ENCODE measurements at places on chromosomes 13 and 19.

DNA sequence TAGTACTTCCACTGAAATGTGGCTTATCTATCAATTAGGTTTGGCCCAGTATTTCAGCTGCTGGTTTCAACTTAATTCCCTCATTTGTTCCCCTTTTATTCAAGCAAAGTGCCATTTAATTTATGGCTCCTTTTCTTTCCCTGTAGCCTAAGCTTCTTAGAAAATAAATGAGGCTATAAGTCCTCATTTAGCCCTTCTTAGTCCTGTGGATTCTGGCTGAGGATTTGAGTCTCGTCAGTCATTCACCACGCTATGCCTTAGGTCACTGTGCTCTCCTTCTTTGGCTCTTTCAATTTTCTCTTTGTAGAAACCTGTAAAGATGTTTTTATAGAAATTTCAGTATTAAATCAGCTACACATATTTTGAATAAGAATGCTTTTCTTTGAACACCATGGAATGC lies 579.1 kb downstream of the GPC6 start:
- DNase-seq, result no peak

DNA sequence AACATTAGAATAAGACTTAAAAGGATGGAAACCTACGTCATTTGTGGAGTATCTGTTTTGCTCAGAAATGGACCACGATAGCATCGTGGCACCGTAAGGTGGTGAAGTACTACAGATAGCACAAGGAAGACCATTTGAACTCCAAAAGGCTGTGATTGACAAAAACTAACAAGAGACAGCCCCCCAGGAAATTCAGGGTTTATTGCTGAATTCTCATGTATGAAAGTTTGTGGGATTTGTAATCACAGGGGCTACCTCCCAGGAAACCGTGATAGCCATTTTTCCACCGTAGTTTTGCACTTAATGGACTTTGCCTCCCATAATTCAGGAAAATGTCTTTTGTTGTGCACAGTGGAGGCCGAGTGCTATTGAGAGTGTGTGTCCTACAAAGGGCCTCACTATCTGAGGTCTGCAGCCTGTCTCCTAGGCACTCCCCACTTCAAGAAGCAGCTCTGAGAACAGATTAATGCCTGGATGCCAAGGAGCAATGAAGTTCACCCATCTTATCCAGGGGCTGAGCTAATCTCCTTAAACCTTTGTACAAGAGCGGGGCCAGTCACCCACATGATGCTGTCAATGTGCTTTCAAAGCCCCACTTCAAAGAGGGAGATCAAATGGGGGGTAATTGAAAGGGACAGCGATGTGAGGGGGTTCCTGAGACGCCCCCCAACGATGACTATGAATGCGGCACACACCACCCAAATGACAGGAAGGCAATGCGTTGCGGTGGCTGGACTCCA lies 182.6 kb downstream of the COL4A1 start:
- no peak for DNase-seq

DNA sequence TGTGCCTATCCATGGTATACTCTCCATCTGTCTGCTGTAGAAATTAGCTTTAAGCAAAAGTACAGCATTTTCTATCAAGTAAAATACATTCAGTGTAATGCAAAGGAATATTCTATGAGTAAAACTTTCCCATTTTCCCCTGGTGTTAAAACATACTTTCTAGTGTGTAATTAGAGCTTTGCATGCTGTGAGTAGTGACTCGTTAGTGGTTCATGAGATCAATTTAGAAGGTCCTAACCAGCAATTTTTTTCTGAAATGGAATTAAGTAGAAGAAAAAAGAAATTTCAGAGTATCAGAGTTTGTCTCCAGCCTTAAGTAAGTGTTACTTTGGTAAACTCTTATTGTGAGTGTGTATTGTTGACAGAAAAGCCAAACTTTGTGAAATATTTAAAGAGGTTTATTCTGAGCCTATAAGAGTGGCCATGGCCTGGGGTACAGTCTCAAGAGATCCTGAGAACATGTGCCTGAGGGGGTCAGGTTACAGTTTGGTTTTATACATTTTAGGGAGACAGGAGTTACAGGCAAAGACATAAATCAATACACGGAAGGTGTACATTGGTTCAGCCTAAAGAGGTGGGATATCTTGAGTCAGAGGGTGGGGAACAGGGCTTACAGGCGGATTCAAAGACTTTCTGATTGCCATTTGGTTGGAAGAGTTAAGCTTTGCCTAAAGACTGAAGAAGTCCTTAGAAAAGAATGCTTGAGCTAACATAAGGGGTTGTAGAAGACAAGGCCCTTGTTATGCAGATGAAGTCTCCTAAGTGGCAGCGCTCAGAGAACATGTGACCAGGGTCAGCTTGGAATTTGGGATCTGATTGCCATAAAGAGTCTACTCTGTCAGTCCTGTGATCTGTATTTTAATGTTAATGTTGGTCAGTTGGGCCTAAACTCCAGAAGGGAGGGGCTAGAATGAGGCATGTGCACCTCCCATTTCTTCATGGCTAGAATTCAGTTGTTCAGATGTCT lies 25.5 kb downstream of the FAM187B start:
- DNase-seq, result no peak

DNA sequence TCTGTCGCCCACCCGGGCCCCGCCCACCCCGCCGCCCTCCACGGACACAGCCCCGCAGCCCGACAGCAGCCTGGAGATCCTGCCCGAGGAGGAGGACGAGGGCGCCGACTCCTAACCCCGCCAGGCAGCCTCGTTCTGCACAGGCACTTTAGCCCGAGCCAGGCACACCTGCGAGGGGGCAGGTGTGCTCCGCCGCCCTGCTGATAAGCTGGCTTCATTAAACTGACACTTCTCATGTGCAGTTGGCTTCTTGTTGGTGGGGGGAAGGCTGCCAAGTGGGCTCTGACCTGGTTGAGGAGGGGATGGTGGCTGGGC lies 8.2 kb downstream of the IL4I1 start:
- DNase-seq, result no peak

DNA sequence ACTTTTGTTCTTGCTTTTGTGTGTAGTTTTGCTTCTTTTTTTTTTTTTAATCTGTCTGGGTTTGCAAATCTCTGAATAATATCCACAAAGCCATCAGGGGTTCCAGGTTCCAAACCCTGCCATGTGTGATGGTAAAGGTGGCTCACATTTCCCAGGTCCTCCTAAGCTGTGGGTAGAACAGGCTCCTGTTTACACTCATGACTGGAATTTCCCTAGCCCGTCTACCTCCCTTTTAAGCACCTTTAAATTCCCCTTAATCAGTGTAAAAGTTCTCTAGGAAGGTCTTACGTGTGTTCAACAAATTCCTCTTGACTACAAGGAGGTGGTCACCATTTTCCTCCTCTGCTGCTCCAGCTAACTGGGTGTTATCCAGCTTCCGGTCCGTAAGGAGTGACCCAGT lies 62.8 kb downstream of the EFNB2 start:
- DNase-seq, result no peak

Data from AML-193 (cell line).